ENCODE measurements at places on chromosomes 4 and X. TPM values are rescaled to one million over a fixed set of nuclear protein-coding genes. Genes with fewer than 3 reads are reported as not detected.

OFD1 gene
- total RNA-seq: 17.4 TPM

LAP3 gene
- 35.8 TPM for total RNA-seq

PAGE2 gene
- not detected for total RNA-seq

PFKFB1 gene
- total RNA-seq: not detected

CFAP99 gene
- not detected for total RNA-seq

IL2RG gene
- 0.10 TPM for total RNA-seq
